ENCODE measurements at places on chromosomes 11 and 22.

GRCh38 chr11:113189909-113190667 is 124.3 kb upstream of the TTC12 start:
- no peak for DNase-seq

GRCh38 chr11:100923555-100923954 is 206.1 kb downstream of the PGR start:
- DNase-seq, result no peak

GRCh38 chr11:1592628-1593027 is 5.5 kb downstream of the KRTAP5-2 start:
- DNase-seq, result no peak

DNA sequence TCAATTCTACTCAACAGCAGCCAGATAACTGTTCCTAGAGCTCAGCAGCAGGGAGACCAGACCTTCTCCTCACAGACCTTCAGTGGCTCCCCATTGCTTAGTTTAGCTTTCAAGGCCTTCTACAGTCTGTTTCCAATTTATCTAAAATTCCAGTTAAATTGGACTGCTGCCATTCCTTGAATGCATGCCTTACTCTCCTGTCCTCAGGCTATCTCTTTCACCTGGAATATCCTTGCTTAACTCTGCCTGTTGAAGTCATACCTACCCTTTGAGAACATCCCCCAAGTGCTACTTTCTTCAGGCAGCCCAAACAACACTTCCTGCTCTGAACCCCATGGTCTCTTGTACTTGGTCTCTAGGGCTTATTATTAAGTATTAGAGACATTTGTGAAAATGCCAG is 120.7 kb upstream of the TENM4 start:
- DNase-seq, result no peak

Data from GM18507 (cell line).